ENCODE measurements at places on chromosomes 5 and 9.
A peak's percentile ranks its signal among the peaks of the same experiment; 100 is the strongest.

DNA sequence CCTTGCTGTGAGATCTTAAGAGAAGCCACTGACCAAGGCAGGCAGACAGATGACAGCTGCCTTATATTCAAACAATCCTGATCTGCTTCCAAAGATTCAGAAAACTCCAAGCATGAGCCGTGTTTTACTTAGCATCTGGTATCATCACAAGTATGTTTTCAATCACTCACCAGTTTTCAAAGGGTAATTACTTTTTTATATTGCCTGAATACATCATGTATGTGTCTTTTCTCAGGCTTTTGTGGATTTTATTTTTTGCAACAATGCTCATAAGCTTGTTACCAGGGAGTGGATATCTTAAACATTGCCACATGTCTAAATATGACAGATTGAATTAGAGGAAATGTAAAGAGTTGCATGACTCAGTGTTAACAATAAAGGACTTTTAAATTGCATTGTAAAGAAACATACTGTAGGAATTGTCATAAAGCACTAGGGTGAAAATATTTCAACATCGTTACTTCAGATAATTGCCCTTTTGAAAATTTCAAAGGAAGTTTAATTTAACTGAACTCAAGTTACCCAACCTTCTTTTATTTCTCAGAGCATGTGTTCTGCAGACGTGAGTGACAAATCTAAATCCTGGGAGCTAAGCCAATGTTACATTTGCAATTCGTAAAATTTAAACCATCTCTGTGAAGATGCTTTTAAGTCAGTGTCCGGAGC is 326.1 kb downstream of the PLK2 start:
- DNase-seq: no peak

- no peak for DNase-seq
Observed at GRCh38 chr5:53713978-53714666, 153.7 kb downstream of the NDUFS4 start.

DNA sequence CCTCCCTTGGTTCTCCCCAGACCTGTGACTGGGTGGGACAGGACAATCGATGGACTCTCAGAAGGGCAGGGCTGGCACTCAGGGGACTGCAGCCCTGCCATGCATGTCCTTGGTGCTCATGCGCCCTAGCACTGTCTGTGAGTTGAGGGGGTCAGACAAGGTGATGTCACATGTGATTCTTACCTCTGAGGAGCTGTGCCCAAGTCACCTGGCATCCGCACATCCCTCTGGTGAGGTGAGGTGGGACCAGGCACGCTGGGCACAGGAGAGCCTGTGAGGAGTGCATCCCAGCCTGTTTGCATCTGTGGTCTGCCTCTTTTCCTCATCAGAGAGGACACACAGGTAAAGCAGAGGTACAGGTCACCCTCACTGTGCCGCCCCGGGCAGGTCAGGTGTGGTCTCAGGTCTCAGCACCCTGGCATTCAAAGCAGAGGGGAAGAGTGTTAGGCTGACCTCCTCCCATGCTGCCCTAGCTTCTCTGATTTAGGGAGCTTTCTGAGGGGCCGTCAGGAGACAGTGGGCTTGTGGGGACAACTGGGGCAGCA is 14.8 kb downstream of the TRIP13 start:
- DNase-seq: no peak

DNA sequence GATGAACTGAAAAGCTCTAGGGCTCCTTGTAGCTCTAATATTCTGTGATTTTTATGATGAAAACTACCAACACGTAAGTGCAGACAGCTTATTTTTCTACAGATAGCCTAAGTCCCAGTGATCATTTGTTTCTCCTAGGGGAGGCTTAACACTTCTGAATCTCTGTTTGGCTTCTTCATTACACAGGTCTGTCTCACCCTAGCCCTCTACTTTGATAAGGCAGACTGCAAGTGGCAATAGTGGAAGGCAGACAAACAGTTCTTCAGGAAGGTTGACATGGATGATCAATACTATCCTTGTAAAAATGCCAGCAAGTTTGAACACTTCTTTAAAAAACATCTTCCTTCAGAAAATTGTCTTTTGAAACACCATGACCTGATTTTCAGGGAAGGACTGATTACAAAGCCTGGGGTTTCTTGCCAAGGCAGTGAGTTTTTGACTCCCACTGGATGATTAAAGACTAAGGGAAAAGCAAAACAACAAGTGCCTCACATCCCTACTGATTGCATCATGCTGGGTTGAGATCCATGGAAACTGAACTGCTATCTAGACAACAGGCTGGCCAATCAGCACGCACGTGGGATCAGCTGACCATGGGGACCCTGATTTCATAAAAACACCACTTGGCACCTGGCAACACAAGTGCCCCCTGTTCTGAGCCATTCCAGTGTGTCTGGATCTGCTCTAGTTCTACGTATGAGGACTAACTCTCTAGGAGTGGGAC is 212.2 kb downstream of the SMARCA2 start:
- no peak for DNase-seq

- no peak for DNase-seq
Observed at GRCh38 chr9:29144476-29144875, 1571.2 kb upstream of the C9orf72 start.

DNA sequence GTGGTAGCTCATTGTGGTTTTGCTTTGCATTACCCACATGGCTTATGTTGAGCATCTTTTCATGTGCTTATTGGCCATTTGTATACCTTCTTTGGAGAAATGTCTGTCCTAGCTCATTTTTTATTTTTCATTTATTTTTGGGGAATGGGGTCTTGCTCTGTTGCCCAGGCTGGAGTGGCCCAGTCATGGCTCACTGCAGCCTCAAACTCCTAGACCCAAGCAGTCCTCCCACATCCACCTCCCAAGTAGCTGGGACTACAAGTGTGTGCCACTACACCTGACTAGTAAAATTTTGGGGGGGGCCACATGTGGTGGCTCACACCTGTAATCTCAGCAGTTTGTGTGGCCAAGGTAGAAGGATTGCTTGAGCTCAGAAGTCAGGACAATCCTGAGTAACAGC is 77.4 kb downstream of the UBE2R2 start:
- DNase-seq: no peak

GRCh38 chr5:179680014-179680779 is 637 bp downstream of the CBY3 start:
- DNase-seq: no peak

- no peak for DNase-seq
Observed at GRCh38 chr5:998246-999031, 10.2 kb upstream of the NKD2 start.

GRCh38 chr9:1173211-1173610 is 123.1 kb downstream of the DMRT2 start:
- DNase-seq: no peak

GRCh38 chr5:72860499-72860898 is 44.0 kb downstream of the TNPO1 start:
- DNase-seq: no peak

DNA sequence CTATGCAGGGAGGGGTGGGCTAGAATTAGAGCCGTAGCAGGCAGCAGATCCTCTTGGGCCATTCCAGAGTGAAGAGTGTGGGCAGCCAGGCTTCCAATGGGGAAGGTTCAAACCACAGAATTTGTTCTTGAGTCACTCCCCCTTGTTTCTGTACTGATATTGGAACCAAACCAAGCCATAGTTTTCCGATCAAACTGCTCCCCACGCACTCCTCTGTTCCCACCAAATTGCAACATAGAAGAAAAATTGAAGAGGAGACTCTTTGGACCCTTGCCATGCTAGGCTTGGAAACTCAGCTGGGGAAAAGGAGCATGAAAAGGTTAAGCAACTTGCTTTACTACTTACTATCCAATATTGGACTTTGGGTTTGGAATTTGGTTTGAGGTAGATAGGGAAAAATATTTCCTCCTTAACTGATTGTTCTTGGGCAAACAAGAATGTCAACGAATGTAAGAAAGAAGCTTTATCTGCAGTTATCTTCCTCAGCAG is 165.8 kb upstream of the NR3C1 start:
- no peak for DNase-seq

- DNase-seq: peak; percentile 74
Observed at GRCh38 chr9:32968101-32969011, 33.1 kb downstream of the APTX start.

DNA sequence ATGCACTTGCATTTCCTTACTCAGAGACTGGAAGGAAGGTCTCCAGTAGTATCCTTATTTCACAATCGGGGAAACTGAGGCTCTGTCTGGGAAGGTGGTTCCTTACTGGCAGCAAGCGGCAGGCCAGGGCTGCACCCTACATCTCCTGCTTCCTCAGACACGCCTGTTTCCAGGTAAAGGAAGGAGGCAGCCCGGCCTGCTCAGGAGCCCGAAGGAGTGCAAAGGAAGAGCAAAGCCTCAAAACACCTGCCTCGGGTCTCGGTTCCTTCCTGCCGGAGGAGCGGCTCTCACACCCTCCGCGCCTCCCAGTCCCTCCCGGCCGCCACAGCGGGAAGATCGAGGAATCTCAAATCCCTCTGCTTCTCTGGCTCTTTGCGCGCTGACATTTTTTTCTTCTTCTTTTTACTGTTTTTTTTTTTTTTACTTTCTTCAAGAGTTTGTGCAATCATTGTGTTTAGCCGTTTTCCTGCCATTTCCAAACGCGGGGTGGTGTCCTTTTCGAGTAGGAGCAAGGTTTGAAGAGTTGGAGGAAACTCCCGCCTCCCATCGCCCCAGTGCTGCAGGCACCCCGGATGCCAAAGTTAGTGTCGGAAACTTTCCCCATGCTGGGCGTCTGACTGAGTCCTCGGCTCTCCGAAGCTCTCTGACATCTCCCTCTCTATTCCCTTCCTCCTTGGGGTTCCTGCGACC is 1.0 kb downstream of the GGTA1 start:
- DNase-seq: no peak

DNA sequence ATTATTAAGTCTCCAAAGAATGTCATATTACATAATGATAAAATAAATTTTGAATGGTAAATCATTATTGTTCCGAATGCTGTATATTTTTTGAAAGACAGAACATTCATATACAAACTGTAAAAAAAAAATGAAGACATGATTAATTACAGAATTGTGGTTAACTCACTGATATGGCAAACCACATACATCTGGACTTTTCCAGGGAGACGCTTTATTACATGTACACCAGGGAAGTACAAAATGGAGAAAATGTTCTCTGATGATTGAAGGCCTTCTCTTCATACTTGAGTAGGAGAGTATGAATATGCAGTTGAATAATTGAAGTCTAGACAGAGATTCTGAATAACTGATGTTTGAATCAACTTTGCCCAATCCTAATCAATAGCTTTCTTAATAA is 1886.9 kb downstream of the EFNA5 start:
- DNase-seq: no peak

DNA sequence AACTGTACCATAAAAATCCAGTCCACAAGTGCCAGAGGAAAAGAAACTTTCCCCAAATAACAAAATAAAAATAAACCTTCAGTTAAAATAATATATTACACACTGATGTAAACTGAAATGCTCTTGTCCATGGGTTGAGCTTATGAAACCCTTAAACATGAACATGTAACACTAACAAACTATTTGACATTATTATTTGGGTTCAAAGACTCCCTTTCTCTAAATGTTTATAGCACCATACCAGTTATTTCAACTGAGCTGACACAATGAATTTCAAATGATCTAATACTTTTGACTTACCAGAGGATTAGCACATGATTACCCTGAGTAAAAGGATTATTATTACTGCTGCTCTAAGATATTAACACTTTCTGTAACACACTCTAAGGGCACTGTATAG is 251.1 kb downstream of the BNC2 start:
- DNase-seq: no peak

DNA sequence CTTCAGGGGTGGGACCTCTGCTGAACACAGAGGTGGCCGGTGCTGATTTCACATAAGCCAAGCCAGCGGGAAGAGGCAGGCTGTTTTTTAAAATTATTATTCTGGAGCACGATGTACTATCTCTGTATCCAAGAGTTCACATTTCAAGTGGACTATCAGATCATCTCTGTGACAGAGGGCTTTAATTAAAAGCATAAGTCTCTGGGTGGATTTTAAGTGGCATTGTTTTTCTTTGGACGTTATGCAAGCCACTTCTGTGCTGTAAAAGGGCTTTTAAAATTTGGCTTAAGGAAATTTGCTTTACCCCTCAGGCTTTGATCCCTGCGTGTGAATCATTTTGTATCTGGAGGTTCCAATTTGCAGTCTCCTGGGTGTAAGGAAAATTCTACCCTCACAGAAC is 124.7 kb downstream of the PALM2AKAP2 start:
- DNase-seq: no peak

DNA sequence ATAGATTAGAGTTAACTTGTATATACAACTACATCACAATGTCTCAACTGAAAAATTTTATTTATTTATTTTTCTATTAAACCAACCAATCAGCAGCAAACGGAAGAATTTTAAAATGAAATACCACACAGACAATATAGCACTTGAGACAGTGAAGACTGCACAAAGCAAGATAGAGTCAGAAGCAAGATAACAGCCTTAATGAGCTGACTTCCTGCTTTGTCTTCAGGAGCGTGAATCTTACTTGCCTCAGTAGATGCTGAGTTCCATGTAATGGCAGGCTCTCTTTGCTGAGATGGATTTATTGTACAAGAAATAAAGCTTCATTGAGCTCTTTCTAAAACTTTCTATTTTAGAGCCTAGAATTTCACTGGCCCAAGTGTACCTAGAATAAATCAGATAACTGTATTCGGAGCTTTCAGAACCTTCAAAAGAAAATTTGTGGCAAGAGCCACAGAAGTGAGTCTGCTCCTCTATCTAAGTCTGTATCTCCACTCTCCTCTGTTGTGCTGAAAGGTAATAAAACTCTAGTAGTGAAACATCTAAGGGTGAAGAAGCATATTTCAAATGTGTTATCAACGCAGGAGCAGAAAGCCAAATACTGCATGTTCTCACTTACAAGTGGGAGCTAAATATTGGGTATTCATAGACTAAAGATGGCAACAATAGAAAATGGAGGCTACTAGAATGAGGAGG is 83.3 kb upstream of the ANKRD55 start:
- no peak for DNase-seq

Measured in hematopoietic multipotent progenitor cell treated with erythropoietin and hydrocortisone succinate and interleukin-3 and kit ligand, for 17 days (in vitro differentiated cells).